ENCODE measurements at places on chromosomes 3 and 15.
A peak's percentile ranks its signal among the peaks of the same experiment; 100 is the strongest.

DNA sequence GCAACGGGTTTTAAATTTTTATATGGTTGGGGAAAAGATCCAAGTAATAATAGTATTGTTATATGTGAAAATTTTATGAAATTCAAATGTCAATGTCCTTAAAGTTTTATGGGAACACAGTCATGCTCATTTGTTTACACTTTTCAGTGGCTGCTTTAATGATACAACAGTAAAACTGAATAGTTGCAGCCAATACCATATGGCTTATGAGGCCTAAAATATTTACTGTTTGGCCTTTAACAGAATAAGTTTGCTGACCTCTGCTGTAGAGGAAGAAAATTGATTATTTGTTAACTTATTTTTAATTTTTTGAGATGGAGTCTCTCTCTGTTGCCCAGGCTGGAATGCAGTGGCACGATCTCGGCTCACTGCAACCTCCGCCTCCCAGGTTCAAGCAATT lies 44.7 kb downstream of the USP50 start:
- no peak for DNase-seq

DNA sequence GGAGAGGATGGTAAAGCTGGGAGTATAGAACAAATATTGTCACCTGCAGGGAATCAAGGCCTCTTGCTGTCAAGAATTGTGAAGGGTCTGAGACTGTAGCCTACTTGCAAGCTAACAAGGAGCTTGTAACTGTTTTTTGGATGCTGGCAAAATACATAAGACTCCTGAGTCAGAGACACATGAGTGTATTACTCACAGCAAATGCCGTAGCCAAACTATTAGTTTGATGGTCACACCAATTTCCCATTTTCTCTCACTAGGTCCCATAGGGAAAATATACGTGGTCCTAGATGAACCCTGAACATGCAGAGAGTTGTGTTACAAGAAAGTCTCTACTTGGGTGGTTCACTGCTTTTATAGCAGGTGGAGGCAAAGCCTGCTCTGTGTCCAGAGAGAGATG lies 44.7 kb upstream of the LIPC start:
- no peak for DNase-seq

GRCh38 chr3:169152319-169152718 lies 511.2 kb downstream of the MECOM start:
- no peak for DNase-seq

DNA sequence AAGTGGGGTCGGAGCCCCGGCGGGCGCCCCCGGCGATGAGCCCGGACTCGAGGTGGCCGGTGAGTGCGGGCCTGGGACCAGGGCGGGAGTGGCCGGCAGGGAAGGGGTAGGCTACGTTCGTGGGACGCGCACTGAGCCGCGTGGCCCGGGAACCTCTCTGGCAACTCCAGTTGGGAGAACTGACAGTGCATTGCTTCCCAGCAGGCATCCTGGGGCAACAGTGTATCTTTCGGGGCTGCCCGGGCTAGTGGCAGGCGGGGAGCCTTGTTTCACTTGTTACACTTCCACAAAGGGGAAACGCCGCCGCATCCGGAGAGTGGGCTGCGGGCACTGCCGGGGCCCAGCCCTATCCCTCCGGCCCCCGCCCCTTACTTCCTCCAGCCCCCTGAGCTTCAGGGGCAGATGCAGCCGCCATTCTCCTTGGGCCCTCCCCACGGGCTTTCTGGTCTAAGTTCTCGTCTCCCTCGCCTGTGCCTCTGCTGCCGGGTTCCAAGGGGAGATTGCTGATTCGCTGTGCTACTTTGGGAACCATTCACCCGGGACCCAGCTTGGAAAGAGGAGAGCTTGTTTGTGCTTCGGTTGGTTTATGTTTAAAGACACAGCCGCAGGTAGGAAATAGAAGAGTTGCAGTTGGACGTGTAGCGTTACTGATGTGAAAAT lies 675 bp downstream of the BRPF1 start:
- DNase-seq = no peak

GRCh38 chr3:18372786-18373405 lies 52.2 kb downstream of the SATB1 start:
- DNase-seq = no peak

GRCh38 chr3:193148688-193149473 lies 92.1 kb upstream of the PLAAT1 start:
- no peak for DNase-seq

- no peak for DNase-seq
Observed at GRCh38 chr15:69071260-69071659, 56.8 kb downstream of the NOX5 start.

DNA sequence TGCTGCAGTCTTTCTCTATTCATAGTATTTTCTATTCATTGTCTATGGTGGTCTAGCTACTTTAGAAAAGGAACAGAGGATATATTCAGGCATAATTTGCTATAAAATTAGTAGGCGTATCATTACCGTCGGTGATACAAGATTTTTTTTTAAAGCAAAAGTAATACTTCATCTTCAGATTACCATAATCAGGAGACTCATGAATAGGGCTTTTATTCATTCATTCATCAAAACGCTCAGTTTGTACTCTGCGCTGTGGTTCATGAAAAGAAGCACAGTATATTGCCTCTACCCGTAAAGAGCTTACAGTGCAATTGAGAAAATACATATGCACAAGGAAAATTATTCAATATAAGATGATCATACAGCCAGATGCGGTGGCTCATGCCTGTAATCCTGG lies 136.7 kb upstream of the CHRM5 start:
- DNase-seq = no peak

GRCh38 chr3:49399461-49399860 lies 12.3 kb downstream of the RHOA start:
- no peak for DNase-seq

DNA sequence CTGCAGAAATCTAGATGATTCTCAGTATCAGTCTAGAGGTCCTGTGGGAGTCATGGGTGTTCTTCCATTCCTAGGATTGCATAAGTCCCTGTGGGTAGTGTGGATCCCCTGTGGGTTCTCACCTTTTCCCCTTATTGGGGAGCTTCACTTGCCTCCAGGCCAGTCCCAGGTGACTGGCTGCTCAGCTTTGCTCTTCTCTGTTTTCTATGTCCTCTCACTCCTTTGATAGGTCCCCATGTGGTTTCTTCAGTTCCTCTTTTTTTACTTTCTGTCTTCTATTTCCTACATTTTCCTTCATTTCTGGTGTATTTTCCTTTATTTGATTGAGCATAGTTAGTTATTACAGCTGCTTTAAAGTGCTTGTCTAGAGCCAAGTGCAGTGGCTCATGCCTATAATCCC lies 10.9 kb downstream of the TEX55 start:
- DNase-seq = no peak

GRCh38 chr15:55253580-55253979 lies 36.0 kb downstream of the RAB27A start:
- no peak for DNase-seq

DNA sequence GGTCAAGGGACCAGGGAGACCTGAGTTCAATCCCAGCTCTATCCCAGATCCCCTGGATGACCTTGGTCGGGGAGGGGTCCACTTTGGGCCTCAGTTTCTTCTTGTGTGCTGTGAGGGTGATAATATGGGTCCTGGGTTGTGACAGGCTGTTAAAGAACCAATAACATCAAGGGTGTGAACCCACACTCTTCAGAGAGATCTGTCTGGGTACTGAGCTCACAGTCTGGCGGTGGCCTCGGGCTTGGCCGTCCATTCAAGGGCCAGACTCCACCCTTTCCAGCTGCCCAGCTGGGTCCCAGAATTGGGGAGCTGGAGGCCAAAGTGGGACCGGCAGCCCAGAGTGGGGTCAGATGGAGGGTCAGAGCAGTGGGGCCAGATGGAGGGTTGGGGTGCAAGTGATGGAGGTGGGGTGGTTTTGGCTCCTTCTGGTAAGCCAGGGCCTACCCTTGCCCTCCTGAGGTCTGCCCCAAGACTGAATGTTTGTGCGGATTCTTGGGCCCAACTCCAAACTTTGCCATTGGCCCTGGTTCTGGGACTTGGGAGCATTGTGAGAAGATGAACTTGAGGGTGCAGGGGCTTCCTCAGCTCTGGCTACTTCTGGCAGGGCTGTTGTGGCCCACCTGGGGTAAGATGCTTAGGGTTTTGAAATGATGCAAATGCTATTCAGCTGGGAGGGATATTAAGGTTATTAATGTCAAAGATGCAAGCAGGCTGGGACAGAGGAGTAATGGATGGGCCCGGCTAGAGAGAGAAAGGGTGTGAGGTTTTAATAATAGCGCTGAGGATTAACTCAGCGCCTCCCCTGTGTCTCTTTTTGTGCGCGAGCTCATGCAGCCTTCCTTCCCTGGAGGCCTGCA lies 1.5 kb downstream of the CORO2B start:
- DNase-seq = no peak

DNA sequence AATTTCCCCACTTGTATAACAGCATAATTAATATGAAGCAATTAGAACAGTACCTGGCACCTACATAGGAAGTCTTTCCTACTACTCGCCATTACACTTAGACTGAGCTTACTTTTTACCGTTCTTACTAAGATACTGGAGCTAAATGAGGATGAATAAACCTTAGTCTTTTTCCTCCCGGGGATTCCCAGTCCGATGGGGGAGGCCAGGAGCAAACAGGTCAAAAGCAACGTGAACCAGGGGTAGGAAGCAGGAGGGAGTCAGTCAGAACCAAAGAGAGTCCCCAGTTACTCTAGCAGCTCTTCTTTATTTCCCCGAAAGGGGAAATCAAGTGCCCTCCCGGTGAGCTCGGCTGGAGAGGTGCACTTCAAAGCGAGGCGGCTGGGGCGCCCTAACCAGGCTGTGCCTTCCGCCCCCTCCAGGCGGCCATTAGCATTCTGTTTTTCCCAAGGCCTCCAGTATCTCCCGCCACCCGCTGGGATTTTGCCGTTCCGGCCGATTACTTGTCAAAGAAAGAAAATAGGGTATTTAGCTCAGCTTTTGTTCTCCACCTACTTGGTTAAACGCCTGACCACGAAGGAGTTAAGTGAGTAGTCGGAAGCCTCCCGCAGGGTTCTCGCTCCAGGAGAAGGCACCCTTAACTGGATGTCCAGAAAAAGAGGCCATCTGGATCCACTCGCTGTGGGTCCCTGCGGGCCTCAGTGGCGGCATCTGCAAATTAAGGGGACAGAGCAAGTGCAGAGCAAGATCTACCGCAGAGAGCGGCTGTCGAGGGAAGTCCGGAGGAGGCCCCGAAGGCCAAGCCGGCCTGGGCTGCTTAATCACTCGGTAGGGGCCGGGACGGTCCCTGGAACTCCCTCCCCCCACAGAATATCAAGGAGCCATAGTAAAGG lies 6.3 kb upstream of the EOMES start:
- DNase-seq = no peak

GRCh38 chr15:48871542-48871941 lies 6.4 kb upstream of the EID1 start:
- DNase-seq = no peak

DNA sequence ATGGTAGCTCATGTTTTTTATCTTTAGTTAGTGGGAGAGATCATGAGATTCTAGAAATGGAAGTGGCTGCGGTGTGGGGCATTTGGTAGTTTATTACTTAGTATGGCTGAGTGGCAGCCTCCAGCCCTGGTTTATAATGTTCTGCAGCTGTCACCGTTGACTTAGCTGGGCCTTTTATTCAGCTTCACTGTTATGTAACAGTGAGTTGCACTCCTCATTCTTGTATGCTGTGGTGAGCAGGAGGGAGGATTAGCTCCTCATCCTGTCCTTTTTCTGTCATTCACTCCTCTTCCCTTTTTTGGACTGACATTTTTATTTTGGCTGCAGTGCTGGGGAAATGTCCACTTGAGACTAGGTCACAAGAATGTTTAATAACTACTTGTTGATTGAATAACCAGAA lies 29.5 kb downstream of the RAD54L2 start:
- DNase-seq = no peak

DNA sequence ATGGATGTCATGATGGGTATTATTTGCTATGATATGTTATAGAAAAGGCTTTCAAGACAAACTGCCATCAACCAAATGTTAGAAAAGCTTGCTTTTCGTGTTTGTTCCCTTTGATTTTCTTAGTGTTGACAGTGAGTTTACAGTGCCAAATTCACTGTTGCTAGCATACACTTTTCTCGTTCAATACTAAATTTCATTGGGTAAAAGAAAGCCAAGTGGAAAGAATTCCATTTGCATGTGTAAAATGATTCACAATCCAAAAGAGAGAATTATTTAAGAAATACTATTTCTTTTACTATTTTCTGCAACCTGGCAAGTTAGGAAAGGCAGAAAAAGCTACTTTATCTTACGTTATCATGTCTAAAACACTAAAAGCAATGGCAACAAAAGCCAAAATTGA lies 301.4 kb downstream of the OTOL1 start:
- DNase-seq = no peak

- DNase-seq = no peak
Observed at GRCh38 chr3:37297459-37297858, 123.1 kb upstream of the LRRFIP2 start.

- no peak for DNase-seq
Observed at GRCh38 chr15:40091861-40092255, 16.8 kb downstream of the BMF start.

GRCh38 chr15:60396958-60397771 lies 621 bp downstream of the ANXA2 start:
- DNase-seq = peak; percentile 36

GRCh38 chr3:75136100-75136897 lies 521.8 kb upstream of the CNTN3 start:
- DNase-seq = no peak

- no peak for DNase-seq
Observed at GRCh38 chr3:132555306-132556035, 41.6 kb upstream of the ACKR4 start.

DNA sequence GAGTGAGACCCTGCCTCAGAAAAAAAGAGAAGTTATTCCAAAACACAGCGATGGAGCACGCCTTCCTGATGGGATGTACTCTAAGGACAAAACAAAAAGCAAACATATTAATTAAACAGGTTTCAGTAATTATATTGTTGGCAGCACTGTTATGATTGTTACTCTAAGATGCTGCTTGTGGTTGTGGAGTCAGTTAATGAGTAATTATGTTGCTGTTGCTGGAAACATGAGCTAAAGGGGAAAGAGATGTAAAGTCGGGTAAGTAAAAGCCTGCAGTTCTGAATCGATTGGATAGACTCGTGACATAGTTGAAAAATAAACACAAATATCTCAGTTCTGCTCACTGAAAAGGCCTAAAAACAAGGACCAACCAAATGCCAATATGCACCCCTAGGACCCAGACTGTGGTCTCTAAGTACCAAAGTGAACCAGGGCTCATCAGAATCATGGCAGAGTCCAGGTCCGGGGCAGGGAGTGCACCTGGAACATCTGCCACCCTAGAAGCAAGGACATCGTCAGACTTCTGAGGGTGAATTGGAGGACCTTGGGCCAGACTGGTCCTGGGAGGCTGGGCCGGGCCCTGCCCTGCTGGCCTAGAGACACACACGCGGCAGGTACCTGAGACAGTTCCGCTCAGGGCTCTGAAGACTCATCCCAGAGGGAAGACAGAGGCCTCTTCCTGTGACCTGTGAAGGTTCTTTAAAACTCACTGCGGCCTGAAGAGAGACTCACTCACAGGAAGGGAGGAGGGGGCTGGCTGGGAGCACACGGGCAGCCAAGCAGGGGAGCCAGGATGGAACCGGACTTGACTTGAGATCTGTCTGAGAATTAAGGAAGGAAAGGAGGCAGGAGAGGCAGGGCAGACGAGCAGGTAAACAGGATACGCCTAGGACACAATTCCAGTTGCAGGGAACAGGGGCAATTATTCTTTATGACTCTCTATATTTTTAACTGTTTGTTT lies 140.5 kb downstream of the LRRK1 start:
- DNase-seq = no peak

- DNase-seq = no peak
Observed at GRCh38 chr3:137948400-137949072, 61.4 kb upstream of the CLDN18 start.

GRCh38 chr3:171776411-171776810 lies 33.9 kb downstream of the PLD1 start:
- DNase-seq = no peak

Data from stimulated activated CD4-positive, alpha-beta T cell treated with anti-CD3 and anti-CD28 coated beads, Interleukin-2, amount 100 ng/mL, for 48 hours (primary cell).